ENCODE measurements at places on chromosomes 5 and 9.

- DNase-seq = no peak
Observed at GRCh38 chr5:121897341-121897740, 45.7 kb downstream of the FTMT start.

DNA sequence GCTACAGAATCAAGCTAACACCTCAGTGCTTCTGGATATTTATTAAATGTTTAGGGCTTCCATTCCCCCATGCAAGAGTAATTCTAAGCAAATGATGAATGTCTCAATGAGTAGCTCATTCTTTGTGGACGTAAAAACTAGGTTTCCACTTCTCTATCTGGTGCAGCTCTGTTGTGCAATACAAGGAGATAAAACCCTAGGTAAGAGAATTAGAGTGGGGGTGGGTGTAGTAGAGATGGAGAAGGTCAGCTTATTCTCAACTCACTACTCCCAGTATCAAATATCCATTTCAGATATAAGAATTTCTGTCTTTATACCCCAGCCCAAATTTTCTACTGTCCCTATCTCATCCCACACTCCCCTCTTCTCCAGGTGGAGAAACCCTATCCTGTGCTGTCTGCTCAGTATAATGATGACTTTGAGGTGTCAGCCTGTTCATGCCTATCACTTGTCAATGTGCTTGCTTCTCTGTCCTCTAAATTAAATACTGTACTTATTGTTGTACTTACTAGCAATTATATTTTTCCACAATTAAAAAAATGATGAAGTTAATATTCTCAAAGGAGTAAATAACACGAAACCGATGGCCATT, 4.3 kb upstream of the FYB1 start:
- no peak for DNase-seq

DNA sequence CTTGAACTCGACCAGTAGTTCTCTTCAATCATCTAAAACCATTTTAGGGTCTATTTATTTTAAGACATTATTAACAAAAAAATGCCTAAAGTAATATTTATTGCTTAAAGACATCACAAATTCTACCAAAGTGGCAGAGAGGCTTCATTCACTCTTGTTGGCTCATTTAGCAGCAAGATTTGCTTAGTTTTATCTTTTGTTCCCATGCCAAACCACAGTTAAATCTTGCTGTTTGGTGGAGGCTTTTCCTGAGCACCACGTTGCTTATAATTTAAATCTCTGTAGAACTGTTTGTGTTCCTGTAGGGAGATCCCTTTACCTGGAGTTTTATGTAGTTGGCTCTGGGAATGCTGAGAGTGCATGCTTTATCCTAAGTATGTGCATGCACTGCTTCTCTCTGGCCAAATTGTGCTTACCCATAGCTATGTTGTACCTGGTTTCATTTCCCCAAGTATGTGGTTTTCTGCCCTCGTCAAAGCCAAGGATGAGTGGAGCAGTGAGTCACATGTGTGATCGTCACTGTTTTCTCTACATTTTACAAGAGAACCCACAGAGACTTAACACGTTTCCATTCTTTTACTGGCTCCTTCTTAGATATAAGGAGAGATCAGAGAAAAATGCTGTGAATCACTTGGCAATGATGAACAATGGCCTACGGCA, 42.1 kb upstream of the MAST4 start:
- no peak for DNase-seq

DNA sequence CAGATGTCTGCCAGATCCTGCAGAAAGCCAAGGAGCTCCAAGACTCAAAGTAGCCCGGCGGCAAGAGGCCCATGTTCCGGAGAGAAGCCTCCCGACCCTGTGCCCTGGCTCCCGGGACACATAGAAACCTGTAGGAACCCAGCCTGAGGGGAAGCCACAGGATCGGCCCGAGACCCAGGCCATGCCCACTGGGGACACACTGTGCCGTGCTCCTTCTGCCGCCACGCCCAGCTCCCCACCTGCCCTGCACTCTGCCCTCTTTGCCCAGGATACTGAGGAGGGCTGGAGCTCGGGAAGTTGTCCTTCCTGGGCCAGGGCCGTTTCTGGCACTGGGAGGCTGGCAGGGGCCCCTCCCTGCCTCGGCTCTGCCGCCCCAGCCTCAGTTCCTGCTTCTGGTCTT, 10.5 kb upstream of the ENDOG start:
- DNase-seq = no peak

GRCh38 chr9:86175743-86176456, 76.5 kb upstream of the GOLM1 start:
- DNase-seq = no peak

- DNase-seq = no peak
Observed at GRCh38 chr9:134536931-134537330, 104.7 kb upstream of the COL5A1 start.

DNA sequence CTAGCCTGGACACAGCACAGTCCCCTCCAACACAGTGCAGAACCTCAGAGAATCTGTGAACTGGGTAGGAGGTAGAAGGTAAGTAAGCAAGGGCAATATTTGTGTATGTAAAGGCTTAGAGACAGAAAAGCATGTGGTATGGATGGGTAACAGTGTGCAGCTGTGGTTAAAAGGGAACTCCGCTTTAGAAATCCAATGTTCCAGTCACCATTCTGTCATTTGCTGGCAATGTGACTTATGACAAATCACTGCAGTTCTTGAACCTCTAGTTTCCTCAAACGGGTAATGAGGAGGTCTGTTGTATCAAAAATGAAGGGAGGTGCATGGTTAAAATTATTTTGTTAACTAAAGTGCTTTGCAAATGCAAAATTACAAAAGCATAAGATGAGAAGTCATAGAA, 125.5 kb upstream of the IFNE start:
- DNase-seq = no peak

DNA sequence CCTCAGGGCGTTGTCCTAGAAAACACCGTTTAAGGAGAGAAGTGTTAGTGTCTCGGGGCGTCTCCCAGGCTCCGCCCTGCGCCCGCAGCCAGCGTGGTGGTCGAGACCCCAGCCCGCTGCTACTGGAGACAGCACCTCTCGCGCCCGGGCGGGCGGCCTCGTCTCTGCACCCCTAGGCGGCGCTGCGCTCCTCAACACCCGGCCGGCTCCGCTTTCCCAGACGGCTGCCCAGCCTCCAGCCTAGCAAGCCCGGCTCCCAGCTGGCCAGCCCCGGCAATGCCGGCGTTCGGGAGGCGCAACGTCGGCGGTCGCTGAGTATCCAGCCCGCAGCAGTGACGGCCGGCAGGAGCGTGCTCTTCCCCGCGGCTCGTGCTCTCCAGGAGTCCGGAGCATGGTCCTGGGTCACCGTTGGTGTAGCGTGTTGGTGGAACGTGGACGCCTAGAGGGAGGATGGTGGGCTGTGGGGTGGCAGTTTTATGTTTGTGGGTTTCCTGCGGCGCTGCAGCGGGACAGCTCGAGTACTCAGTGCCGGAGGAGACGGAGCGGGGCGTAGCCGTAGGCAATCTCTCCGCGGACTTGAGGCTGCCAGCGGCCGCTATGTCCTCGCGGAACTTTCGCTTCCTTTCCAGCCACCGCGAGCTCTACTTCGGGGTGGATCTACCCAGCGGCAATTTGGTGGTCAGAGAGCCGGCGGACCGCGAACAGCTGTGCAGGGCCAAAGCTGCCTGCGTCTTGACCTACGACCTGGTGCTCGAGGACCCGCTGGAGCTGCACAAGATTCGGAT, 536 bp downstream of the PCDHAC1 start:
- DNase-seq = peak; percentile 98

DNA sequence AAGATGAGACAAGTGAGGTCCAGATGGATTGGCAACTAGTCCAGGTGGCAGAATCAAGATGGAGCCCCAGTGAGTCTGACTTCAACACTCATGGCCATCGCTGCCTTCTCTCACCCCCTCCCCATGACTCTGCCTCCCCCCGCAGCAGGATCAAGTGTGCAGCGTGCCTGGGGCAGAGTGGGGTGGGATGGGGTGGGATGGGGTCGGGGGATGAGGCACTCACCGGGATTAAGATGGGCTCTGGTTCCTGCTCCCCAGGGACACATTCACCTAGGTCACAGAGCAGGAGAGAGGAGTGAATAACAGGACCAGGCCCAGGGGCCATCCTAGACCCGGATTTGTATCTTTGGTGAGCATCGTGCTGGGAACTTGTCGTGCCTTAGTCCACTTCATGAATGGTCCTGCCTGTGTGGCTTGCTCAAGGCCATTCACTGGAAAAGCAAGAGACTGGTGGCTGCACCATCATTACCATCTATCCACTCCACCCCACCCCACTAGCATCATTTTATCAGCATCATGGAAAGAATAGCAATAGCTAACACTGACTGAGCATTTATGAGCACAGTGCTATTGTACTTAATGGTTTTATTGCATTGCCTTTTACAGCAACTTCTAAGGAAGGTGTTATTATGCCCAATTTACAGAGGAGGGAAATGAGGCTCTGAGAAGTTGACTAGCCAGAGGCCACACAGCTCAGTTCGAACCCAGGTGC, 8.5 kb downstream of the AMBP start:
- DNase-seq = no peak

- DNase-seq = no peak
Observed at GRCh38 chr9:68711281-68711680, 6.2 kb downstream of the PIP5K1B start.

DNA sequence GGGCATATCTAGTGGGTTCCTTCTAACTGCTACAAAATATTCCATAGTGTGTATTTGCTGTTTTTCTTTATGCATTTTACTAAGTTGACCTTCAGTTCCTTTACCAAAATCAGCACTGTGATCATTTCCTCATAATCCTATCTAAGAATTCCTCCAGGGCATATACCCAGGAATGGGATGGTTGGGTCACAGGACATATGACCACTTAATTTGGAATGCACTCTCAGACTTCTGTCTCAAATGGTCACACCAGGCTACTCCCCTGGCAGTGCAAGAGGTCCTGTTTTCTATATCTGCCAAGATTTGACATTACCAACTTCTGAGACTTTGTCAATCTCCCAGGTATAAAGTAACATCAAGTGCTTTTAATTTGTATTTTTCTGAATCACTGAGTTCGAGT, 63.9 kb downstream of the ADAMTS12 start:
- no peak for DNase-seq

DNA sequence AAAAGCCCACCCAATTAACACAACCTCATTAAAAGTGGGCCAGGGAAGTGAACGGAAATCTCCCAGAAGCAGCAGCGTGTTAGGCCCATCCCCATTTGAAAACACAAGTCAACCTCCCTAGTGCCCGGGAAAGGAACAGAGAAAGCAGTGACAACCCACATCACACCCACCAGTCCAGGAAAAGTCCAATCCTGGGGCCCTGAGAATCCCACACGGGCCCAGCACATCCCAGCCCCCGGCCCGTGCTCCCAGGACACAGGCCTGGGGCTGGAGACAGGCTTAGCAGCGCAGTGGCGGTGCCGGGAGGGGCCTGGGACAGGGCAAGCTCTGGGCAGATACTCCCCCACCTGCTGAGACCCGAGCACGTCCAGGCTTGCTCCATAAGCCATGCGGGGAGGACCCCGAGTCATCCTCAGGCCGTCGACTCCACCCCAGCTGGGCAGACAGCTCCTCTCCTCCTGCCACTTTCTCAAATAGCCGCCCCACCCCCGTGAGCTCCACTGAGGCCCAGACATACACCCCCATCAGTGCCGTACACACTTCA, 101.0 kb downstream of the KCNT1 start:
- DNase-seq = no peak

DNA sequence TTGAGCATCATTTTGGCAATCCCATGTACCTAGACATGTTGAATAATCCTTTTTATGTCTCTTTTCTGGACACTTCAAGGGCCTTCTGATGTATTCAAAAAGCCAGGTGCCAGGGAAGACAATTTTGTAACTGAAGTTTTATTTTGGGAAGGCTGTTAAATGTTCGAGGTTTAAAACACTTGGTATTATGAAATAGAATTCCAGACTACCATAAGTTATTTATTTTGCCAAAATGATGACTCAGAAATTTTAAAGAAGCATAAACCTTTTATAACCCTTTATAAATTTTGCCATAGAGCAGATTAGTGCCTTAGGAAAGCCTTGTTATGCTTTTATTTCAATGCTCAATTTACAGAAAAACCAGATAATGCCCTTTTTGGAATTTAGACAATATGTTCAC, 30.3 kb upstream of the UHRF2 start:
- DNase-seq = no peak

GRCh38 chr9:35611230-35611797, 6.3 kb downstream of the TESK1 start:
- peak; percentile 67 for DNase-seq

GRCh38 chr5:142110046-142110531, 1.5 kb downstream of the NDFIP1 start:
- DNase-seq = no peak

DNA sequence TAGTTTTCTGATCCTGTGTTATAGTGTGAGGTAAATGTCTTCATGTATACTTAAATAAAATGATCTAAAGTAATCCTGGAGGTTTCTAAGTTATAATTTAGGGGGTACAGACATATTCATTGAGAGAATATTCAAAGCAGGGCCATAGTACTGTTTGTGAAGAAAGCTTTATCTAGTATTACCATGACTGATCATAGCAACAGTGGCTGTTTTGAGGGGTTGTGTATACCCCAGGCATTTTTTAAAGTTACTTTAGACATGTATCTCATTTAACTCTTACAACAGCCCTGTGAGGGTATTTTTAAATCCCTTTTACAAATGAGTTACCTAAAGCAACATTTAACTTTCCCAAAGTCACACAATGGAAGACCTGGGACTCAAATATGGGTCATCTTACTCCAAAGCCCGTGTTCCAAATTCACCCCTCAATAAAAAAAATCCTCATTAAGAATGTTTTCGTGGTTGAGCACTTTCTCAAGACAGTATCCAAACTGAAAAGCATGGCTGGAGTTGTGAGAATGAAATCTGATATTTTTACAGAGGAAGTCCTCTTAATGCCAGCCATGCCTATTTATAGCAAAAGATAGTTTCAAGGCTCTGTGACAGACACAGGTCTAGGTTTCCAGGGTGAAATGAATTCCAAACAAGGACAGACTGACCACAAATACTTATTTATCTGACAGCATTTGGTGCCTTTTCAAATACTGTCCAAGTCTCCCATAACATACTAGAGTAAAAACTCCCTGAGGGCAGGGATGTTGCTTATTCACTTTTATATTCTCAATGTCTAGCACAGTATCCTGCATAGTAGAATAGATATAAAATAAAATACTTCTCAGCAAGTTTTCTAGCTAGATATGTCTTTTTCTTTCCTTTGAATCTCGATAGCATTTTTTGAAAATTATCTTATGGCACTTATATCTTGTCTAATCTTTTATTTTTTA, 10.4 kb downstream of the STOM start:
- no peak for DNase-seq

GRCh38 chr9:70936536-70936935, 184.9 kb downstream of the TRPM3 start:
- no peak for DNase-seq

GRCh38 chr5:170110403-170111087, 4.8 kb downstream of the FOXI1 start:
- no peak for DNase-seq

- peak; percentile 24 for DNase-seq
Observed at GRCh38 chr5:57887851-57888621, 405.4 kb upstream of the ACTBL2 start.

GRCh38 chr9:99720455-99721050, 101.1 kb upstream of the NR4A3 start:
- no peak for DNase-seq

- DNase-seq = no peak
Observed at GRCh38 chr5:17433406-17433805, 64.6 kb upstream of the TAF11L2 start.

- DNase-seq = no peak
Observed at GRCh38 chr5:72328172-72328571, 8.0 kb downstream of the PTCD2 start.

Measured in glutamatergic neuron (in vitro differentiated cells).